ENCODE measurements at places on chromosomes 13 and 19. TPM values are rescaled to one million over a fixed set of nuclear protein-coding genes. Genes with fewer than 3 reads are reported as not detected.

GRCh38 chr19:50876456-50876855 is 3.2 kb downstream of the KLK2 start:
- DNase-seq: no peak

DNA sequence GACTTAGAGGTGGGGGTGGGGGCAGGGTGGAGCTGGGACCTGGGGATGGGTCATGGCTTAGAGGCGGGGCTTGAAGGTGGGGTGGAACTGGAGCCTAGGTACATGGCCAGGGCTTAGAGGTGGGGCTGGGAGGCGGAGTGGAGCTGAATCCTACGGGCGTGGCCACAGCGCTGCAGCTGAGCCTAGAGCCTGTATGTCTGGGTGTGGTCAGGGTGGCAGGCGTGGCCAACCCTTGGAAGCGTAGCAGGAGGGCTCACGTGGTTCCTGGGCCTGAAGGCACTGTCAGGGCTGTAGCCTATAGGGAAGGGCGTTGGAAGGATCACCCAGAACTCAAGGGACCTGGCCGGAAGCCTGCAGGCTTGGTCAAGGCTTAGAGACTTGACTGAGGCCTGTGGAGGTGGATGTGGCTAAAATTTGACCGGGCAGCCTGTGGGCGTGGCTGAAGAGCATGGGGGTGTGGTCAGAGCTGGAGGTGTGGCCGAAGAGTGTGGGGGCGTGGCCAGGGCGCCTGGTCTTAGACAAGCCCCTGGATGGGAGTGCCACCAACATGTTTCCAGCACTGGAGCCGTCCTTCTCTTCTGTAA is 24.3 kb downstream of the COLGALT1 start:
- peak; percentile 38 for DNase-seq

DNA sequence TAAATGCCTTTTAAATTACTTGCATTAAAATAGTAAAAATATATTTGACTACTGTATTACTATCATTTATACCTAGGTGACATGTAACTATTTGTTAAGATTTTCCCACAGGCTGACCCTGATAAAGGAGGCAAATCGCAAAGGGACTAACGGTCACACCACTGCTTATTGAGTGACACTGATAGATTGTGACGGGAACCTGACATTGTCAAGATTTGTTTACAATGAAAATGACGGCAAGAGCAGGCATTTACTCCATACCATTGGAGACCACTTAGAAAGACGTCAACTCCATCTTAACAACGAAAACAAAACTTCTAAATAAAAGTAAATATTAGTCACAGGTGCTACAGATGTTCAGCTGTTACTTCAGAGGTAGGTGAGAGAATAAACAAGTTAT is 289.0 kb downstream of the DACH1 start:
- no peak for DNase-seq

- no peak for DNase-seq
Measured at GRCh38 chr19:48397263-48398101, 4.0 kb downstream of the GRIN2D start.

DNA sequence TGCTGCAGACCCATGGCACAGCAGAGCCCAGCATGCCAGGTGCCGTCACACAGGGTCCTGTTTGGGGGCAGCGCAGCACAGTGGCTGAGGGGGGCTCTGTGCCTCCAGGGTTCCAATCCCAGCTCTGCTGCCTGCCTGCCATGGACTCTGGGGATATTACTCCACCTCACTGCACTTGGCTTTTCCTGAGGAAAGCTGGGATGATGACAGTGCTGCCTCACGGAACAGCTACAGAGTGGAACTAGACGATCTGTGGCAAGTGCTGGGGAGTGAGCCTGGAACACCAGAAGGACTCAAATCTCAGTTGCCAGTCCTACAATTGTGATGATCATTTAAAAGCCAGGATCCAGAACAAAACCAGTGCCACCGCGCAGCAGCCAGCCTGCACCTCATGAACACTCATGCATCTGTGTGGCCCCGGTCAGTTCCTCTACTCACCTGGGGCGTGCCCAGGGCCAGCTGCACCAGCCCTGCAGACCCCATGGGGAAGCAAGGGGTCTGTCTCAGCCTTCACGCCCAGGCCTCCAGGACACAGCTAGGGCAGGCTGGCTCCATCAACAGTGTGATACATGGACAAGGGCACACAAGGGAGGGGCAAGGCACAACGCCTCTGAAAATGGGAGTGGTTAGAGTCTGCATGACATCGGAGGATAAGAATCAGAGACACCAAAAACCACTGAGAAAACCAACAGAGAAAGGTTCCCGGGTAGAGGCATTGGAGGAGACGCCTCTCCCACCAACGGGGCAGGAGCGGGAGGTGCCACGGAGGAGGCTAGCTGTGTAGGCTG is 55.2 kb downstream of the ATP7B start:
- DNase-seq: no peak

DNA sequence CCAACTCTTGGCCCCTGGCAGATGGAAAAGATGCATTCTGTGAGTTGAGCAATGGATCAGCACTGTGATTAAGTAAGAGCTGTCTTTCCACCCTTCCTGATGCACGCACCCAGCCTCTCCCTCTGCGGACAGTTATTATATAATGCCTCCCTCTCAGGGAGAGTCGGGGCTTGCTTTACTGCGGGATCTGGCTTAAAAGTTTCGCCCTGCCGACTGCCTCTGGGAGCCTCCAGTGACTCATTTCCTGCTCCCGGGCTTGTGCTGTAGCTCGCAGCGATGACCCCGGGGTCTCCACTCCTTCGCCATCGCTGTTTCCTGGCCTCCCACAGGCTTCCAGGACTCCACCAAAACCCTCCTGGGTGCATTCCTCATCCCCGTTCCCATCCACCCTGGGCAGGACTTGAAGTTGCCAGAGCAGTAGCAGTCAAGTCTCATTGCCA is 107.4 kb upstream of the SLC7A1 start:
- no peak for DNase-seq

Gene SIGLEC11
- total RNA-seq: not detected

Gene CD37
- 110 TPM for total RNA-seq
